ENCODE measurements at places on chromosomes 1 and 21.

DNA sequence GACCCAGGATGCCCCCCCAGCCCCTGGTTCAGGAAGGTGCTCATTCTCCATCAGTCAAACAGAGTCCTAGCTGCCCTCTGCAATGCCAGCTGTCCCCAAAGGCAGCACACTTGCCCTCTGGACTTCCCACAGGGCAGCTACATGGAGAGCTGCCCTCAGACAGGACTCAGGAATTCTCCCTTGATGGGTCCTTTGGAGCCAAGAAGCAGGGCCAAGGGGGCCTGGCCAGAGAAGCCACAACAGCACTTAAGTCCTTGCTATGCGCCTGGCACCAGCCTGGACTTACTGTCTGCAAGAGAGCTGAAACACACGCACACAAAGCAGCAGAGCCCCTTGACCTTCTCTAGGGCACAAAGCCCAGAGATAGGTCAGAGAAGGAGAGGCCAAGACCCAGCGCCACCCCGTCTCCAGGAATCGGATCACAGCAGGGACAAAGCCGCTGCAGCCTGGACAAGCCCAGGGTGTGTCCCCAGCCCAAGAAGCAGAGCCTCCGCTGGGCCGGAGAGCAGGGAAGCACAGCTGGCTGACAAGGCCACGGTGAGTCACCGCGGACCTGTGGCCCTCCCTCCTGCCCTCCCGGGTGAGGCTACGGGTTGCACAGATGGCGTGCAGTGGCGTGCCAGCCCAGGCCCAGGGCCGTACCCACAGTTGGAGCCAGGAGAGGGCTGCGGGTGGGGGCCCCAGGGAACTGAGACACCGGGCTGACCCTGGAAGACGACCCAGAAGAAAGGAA lies 1.7 kb downstream of the WNT9A start:
- peak; percentile 82 for DNase-seq

DNA sequence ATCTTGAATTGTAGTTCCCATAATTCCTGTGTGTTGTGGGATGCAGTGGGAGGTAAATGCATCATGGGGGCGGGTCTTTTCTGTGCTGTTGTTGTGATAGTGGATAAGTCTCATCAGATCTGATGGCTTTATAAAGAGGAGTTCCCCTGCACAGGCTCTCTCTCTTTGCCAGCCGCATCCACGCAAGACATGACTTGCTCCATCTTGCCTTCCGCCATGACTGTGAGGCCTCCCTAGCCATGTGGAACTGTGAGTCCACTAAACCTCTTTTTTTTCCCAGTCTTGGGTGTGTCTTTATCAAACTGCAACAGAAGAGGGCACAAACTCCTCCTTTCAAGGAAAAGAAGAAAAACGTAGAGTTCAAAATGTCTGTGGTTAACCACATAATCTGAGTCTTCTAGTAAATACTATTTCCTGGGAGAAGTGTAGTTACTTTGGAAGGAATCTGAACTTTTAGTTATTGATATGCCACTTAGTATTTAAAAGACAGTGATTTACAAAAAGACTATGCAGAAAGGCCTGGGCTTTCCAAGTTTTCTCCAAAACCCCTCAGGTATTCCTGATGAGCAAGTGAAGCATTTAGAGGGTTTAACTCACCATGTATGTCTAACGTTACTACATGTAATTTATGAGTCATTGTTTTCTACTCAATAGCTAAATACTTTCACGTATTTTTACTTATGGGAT lies 10.0 kb downstream of the ADAMTS1 start:
- DNase-seq: peak; percentile 37

GRCh38 chr1:94323311-94324177 lies 86.2 kb upstream of the ARHGAP29 start:
- DNase-seq: no peak

DNA sequence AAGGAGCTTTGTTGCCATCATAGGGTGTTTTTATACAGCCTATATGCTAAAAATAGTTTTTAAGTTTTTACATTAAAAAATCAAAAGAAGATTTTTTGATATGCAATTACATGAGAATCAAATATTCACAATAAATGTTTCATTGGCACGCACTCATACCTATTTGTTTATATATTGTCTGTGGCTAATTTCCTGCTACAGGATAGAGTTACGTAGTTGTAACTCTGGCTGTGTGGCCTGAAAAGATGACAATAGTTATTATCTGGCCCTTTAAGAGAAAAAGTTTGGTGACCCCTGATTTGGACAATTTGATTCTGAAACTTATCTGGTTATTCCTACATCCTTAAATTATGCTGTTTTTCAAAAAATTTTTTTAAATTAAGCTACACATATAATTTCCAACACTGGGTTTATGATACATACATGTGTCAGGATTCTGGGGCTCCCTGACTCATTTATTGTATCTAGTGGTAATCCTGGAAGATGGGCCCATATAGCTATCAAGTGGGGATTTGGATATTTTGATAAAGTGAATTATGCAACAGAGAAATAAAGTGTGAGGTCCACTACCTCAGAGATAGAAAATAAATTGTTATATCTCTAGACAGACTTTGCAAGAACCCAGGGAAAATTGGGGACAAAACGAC lies 370.2 kb upstream of the LYPLAL1 start:
- DNase-seq: no peak

GRCh38 chr1:53400761-53401674 lies 58.2 kb upstream of the DMRTB1 start:
- DNase-seq: no peak

GRCh38 chr1:1191734-1192133 lies 14.7 kb downstream of the TNFRSF18 start:
- no peak for DNase-seq

DNA sequence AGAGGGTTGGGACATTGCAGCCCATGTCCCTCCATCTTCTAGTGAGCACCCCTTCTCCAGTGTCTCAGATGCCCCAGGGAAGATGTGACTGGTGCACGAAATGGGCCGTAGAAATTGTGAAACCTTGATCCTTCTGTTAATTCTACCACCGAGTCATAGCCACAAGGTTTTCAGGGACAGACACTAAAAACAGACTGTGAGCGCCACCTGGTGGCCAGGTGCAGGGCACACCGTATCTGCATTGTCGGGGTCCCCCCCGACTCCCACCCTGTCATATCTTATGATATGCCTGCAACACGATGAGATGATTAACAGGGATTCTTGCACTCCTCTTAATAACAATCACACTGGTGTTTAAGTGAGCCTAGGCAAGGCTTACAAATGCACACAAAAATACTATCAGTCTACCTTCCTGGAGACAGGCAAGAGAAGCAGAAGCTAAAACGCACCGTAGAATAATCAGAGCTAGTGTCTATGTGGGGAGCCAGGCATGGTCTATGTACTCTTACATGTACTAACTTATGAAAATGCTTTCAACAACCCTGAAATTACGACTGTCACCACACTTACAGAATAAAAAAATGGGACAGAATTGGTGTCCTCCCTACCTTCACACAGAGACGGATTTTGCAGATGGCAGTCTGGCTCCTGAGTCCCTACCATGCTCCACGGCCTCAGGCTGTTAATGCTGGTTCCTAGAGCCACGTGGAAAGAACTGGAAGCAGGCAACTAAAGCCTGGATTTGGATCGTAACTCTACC lies 57.9 kb downstream of the FHAD1 start:
- peak; percentile 42 for DNase-seq

DNA sequence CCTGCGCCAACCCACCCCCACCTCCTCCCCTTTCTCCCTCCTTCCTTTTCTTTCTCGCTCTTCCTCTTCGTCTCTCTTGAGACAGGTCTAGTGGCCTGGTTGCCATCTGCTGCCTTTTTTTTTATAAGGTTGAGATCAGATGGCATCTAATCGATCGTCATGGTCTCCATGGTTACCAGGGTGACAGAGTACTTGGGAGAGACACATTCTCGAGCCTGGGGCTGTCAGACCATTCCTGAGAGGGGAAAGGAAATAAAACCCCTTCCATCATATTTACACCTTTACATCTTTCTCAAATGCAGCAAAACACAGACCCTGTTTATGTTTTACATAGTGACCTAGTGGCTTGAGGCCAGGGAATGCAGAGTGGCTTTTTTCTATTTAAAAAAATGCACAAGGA lies 53.5 kb upstream of the SLC22A15 start:
- DNase-seq: no peak

DNA sequence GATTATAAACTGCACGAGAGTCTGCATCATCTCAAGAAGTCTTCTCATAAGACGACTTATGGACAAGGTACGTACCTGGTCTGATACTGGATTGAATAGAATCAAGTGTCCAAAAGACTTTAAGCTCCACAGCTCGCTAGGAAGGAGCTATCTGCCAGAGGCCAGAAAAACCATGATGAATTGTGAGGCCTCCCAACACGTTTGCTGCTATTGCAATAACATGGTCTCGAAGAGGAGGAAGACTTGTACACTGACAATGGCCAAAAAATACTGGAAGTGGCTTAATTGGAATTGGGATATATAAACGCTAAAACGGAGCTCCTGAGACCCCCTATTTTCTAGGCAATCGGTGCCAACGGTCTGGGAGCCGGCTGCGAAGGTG lies 534 bp downstream of the DNAJC28 start:
- peak; percentile 7 for DNase-seq

GRCh38 chr1:22289307-22289995 lies 146.6 kb upstream of the WNT4 start:
- DNase-seq: no peak

GRCh38 chr1:222931023-222931422 lies 116.2 kb downstream of the DISP1 start:
- DNase-seq: no peak

DNA sequence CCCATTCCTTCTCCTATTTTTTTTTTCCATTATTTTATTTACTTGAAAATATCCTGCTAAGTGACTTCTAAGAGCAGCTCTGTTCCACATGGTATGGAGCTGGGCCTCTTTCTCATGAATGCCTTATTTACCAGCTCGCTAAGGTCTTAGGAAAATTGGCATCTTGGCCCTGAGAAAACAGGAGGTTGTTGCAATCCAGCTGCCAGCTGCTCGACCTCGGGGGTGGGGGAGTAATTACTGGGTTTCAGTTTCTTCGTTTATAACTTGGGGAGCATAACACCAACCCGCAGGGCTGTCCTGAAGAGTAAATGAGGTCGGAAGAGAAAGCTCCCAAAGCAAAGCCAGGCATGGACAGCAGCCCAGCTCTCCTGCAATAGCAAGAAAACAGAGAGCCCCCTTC lies 176.3 kb downstream of the AJAP1 start:
- DNase-seq: no peak

- DNase-seq: no peak
Observed at GRCh38 chr1:11308699-11309224, 35.8 kb downstream of the UBIAD1 start.

- DNase-seq: no peak
Observed at GRCh38 chr1:230277201-230278025, 148.7 kb downstream of the PGBD5 start.

DNA sequence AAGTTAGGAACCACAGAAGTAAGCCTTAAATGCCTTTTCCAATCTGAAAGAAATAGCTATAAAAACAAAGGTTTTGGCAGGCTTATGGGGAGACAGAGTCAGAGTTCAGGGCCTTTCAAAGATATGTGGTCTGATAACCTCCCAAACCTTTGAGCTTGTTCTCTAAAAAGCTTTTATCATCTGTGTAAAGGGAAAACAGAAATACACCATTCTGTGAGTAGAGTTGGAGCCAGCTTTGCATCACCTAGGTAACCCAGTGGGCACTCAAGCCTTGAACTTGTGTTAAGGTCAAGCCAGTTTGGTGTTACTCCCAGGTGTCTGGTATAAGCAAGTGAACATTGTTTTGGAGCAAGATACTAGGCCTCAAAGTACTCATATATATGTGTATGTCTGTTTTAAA lies 50.1 kb downstream of the LAMC1 start:
- no peak for DNase-seq

DNA sequence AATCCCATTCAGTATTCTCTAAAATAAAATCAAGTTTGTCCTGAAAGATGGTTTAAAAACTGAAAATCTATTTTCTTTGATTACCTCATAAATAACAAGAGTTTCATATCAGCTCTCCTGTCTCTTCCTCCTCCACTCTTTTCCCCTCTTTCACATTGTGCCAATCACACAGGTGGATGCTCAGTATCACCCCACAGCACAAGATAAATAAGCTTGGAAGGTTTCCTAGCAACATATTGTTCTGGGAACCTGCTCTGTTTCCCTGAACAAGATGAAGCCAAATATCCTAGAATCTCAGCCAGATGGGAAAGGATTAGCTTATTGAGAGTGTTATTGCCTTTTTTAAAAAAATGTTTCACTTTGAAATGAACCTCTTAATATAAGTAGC lies 45.7 kb upstream of the CACYBP start:
- DNase-seq: no peak

- DNase-seq: no peak
Observed at GRCh38 chr1:213905344-213905743, 82.4 kb upstream of the PROX1 start.

GRCh38 chr21:38420140-38420539 lies 78.1 kb downstream of the ERG start:
- DNase-seq: no peak

GRCh38 chr21:46154155-46154954 lies 1.0 kb downstream of the FTCD start:
- DNase-seq: no peak

GRCh38 chr1:64251971-64252370 lies 48.5 kb downstream of the UBE2U start:
- DNase-seq: no peak

- DNase-seq: peak; percentile 53
Observed at GRCh38 chr1:241518476-241519307, 863 bp downstream of the FH start.
